HT1080 (cell line): ENCODE measurements at places on chromosomes 5 and 9.

GRCh38 chr5:91976451-91976850 lies 593.3 kb upstream of the ARRDC3 start:
- DNase-seq: no peak

GRCh38 chr5:148995791-148996190 lies 67.1 kb downstream of the SH3TC2 start:
- DNase-seq: no peak

- peak; percentile 61 for DNase-seq
Observed at GRCh38 chr9:128927731-128928411, 7.1 kb downstream of the PHYHD1 start.

DNA sequence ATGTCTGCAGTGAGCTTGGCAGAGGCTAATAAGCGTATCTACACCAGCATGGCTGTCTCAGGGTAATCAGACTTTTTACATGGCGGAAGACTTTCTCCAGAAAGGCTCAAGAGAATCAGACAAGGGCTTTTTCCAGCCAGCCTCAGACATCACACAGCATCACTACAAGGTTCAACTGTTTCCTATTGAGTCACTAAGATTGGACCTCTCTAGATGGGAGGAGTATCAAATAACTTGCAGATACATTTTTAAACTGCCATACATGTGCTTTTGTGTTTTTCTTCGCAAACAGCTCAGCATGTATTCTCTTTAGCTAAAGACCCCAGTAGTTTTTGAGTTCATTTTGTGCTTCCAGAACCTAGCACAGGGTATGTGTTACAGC lies 22.9 kb upstream of the PIK3R1 start:
- no peak for DNase-seq

DNA sequence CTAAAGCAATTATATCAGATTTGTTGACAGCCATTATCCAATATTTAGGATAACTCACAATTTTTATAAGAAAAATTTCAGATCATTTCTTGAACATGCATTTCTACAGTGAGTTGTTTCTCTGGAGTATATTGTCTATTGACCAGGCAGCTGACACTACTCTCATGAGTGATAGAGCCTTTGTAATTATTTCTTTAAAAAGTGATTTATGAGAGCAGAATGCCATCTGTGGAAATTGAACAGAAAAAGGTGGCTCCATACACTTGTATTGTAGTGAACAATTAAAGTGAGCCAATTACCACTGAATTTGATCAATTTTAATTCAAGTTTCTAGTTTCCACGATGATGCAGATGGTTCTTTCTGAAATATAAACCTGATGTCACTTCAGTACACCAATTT lies 855.4 kb downstream of the TAF11L14 start:
- DNase-seq: no peak

- DNase-seq: no peak
Observed at GRCh38 chr9:96139592-96140295, 162.2 kb downstream of the HSD17B3 start.

- DNase-seq: no peak
Observed at GRCh38 chr5:160105686-160106360, 13.4 kb downstream of the PWWP2A start.

DNA sequence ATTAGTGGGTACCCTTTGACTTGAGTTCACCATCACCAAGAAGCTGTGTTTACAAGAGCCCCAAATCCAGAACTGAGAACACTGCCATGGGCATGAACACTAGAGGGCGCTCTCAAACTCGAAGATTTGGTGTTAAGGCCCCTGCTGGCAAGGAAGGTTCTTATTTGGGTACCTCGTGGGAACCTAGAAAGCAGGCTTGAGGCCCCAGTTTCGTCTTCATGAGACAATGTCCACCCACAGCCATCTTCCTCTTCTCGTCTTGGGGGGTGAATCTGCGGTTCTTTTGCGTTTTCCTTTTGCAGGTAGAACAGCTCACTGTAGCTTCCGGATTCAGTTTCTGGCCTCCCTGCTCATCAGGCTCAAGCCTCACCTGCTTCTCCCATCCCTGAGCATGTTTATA lies 184.0 kb downstream of the SEMA5A start:
- DNase-seq: peak; percentile 59

DNA sequence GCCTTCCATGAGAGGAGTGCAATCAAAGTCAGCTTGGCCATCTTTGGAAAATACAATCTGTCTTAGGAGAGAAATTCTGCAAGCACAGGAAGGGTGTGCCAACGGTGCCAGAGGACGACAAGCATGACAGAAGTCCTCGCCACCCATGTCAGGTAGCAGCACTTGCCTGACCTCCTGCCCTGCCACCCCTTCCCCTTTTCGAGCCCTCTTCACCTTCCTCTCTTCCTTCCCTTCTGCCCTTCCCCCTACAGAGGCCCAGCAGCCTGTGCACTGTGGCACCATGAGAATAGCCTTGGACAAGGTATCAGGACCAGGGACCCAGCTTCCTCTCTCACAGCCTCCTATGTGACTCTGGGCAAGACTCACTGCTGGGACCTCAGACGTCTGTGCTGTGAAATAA lies 5.3 kb upstream of the UBE2QL1 start:
- DNase-seq: no peak

GRCh38 chr9:37380570-37380969 lies 41.9 kb upstream of the GRHPR start:
- no peak for DNase-seq

GRCh38 chr9:93654351-93654961 lies 78.1 kb downstream of the PHF2 start:
- DNase-seq: no peak

GRCh38 chr5:75457161-75457560 lies 54.3 kb downstream of the CERT1 start:
- no peak for DNase-seq

DNA sequence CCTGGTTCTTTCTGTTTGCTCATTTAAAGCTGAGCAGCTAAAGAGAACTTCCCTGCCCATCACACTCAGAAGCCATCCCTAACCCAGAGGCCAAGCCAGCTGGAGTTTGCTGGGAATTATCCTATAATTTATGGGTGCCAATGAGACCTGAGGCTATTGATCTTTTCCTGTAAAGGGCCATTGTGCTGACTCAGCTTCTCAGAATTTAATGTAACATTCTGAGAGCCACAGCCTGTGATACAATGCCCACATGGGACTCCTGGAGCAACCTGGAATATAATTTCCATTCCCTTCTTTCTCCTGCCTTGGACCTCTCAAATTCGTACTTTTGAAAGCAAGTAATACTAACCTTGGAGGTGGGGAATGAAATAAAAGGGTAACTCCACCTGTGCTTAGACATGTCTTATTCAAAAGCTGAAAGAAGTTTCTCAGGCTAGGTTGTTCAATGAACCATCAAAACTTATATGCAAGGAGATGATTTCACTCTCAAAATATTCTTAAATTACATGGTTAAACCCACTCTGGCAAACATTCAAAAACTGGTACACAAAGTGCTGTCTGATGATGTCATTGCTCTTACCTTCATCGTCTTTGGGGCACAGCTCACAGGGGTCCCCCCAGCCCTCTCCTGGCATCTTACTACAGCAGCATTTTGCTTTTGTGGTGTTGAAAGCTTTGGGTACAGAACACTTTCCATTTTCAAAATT lies 206.7 kb downstream of the SLC12A2 start:
- DNase-seq: no peak

DNA sequence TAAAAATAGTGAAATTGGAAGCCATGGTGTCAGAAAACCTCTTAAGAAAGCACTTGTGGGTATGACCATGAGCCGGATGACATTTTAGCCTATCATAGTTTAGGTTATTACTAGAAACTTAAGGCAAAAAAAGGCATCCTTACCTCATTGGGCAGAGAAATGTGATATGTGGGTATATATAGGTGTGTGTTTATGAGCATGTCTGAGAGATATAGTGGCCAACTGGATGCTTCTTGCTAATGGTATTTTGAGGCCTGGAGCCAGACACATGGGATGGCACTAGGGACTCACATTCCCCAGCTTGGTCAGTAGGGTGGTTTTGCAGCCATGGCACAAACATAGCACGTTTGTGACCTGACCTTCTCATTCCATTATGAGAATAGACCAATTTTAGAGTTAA lies 295.6 kb upstream of the MEF2C start:
- no peak for DNase-seq
